ENCODE measurements at places on chromosomes 16 and 17. TPM values are rescaled to one million over a fixed set of nuclear protein-coding genes. Genes with fewer than 3 reads are reported as not detected.

NUP88 gene
- 106 TPM for total RNA-seq

ANKFN1 gene
- under 0.01 TPM for total RNA-seq

OTOP2 gene
- not detected for total RNA-seq

PDE6G gene
- total RNA-seq = not detected

EXOC3L1 gene
- total RNA-seq = not detected

CPHXL2 gene
- total RNA-seq = not detected

HOXB3 gene
- 7.1 TPM for total RNA-seq

KIF18B gene
- 5.2 TPM for total RNA-seq

HCRT gene
- total RNA-seq = not detected

EVI2A gene
- total RNA-seq = 0.32 TPM

PRAC1 gene
- not detected for total RNA-seq

KCNG4 gene
- total RNA-seq = not detected

CFAP97D1 gene
- total RNA-seq = not detected

ASGR1 gene
- 0.43 TPM for total RNA-seq

TEFM gene
- total RNA-seq = 9.7 TPM

PHOSPHO1 gene
- total RNA-seq = under 0.01 TPM

RGS9 gene
- 2.6 TPM for total RNA-seq

CPNE7 gene
- total RNA-seq = 9.5 TPM

TRAF4 gene
- 37.7 TPM for total RNA-seq

RHBDL1 gene
- 1.3 TPM for total RNA-seq

GPR179 gene
- under 0.01 TPM for total RNA-seq

MYH8 gene
- total RNA-seq = not detected

KIF2B gene
- not detected for total RNA-seq

Measured in fibroblast of villous mesenchyme (primary cell).